ENCODE measurements at places on chromosomes 3 and 15. TPM values are rescaled to one million over a fixed set of nuclear protein-coding genes. Genes with fewer than 3 reads are reported as not detected.

GOLGA8S gene
- polyA plus RNA-seq = 0.05 TPM

CAND2 gene
- polyA plus RNA-seq = 4.5 TPM

NRROS gene
- polyA plus RNA-seq = 2.3 TPM

TRIM71 gene
- 71.5 TPM for polyA plus RNA-seq

CLDN11 gene
- polyA plus RNA-seq = 6.8 TPM

SCN10A gene
- polyA plus RNA-seq = not detected

BUB1B gene
- polyA plus RNA-seq = 69.3 TPM

Measured in GM23338 (cell line).